ENCODE measurements at places on chromosomes 12 and 14.

DNA sequence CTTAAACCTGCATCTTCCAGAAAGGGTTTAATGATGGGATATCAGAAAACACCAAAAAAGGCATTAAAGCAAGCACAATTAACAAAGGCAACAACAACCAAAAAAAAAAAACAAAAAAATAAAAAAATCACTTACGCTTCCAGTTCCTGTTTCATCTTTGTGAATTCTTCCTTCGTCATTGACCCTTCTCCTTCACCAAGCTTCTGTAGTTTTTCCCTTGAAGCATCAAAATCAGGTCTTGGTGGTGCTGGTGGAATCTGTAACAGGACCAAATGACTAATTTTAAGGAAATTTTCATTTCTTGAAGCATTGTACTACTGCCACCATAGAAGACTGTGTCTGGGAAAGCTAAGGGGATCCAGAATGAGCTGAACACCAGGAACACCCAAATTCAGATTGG lies 24.5 kb downstream of the SNX6 start:
- DNase-seq: no peak

DNA sequence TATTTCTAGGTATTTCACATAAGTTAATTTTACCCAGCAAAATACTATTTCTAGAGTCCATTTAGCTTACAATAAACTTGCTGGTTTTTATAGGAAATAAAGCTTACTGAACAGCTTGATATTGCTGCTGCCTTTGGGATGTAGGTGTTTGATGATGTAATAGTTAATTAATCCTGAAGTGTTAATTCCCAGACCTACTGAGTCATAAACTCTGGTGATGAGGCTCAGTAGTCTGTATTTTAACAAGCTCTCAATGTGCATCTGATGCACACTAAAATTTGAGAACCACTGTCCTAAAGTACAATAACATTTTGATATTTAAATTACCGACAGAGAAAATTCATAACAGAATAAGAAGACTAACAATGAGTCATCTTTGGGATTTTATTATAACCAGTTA lies 168.4 kb downstream of the FUT8 start:
- DNase-seq: no peak

GRCh38 chr14:72017290-72017689 lies 85.1 kb downstream of the RGS6 start:
- DNase-seq: no peak

DNA sequence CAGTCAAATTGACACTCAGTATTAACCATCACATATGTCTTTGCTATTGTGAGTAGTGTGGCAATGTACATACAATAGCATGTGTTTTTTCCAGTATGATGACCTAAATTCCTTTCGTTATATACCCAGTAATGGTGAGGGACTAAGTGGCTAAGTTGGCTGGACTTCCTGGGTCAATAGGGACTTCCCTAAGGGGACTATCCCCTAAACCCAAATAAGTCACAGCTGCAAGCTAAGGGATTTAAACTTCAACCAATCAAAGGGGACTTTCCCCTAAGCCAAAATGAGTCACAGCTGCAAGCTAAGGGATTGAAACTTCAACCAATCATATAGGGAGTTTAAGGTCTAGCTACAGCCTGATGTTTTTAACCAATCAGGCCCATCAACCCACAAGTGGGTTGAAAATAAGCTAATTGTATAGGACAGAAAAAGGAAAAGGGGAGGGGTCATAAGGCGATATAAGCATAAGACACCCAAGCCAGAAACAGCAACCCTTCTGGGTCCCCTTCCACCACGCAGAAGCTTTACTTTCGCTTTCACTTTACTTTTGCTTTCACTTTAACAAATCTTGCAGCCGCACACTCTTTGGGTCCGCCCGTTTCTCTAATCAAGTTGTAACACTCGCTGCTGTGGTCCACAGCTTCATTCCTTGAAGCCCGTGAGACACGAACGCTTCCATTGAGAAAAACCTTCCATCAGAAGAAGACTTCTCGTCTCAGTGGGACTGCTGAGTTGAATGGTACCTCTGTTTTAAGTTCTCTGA lies 404.4 kb downstream of the FLRT2 start:
- DNase-seq: peak; percentile 50

DNA sequence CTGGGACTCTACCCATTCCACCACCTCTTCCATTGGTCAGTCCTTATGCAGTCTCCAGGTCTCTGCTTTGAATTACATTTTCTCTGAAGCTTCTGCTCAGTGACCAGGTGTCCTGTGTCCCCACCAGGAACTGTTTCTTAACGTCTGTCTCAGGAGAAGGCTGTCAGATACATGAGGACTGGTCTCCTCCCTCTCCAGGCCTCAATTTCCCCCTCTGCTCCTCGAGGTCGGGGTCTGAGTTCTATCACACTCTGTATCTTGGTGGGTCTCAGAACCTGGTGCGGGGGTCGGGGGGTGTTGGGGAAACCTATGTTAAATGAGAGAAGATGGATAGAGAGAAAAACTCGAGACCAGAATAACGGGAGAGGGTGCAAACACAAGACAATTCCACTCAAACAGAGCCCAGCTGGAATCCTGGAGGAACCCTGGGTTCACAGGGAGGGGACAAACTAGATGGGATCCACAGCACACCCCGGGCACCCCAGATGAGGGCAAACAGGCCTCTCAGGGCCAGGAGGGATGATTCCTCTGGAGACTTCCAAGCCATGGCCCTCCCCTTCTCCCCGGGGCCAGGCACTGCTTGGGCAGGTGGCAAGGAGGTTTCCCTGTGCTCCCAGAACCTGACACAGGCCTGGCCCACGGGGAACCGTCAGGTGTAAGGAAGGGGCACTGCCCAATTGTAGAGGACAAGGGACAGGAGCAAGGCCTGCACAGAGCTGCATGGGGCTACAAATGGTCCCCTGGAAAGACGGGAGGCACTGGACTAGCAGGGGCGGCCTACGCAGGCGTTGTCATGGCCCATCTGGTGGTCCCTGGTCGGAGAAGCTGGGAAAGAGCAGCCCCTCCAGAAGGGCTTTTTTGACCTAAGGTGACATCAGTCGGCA lies 313.2 kb upstream of the DIO3 start:
- no peak for DNase-seq

DNA sequence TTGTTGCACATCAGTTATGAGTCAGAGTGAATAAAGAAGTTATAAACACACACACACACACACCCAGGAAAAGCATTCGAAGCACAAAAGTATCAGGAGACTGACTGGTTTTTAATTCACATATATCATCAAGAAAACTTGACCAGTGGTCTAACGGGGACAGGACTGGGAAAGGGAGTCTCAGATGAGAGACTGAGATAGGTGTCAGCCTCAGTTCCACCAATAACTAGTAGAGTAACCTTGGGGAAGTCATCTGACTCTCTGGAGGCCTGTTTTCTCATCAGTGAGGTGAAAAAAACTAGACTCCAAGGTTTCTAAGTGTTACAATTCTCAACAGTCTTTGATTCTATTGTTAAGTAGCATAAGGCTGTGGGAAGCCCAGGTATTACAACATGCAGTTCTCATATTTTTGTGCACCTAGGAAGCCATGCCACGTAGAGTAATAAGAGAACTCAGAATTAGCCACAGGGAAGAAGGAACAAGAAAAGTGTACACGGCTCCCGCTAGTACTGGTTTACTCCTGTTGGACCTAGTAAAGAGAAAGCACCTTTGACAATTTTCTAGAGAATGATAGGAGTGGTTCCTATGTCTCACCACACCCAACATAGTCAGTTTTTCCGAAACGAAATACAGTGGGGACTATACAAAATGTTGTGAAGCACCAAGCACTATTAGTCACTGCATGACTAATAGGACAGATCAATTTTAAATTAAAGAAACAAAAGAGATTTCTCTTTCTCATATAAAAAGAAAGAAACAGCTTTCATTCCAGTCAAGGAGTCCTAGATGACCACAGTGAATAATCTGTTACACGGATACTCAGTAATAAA lies 5.0 kb downstream of the PPTC7 start:
- DNase-seq: no peak

- DNase-seq: no peak
Observed at GRCh38 chr14:70213721-70214282, 25.1 kb upstream of the SLC8A3 start.

GRCh38 chr14:99733211-99733539 lies 49.1 kb downstream of the CYP46A1 start:
- DNase-seq: no peak

- DNase-seq: peak; percentile 16
Observed at GRCh38 chr14:96852823-96853422, 55.7 kb downstream of the VRK1 start.

DNA sequence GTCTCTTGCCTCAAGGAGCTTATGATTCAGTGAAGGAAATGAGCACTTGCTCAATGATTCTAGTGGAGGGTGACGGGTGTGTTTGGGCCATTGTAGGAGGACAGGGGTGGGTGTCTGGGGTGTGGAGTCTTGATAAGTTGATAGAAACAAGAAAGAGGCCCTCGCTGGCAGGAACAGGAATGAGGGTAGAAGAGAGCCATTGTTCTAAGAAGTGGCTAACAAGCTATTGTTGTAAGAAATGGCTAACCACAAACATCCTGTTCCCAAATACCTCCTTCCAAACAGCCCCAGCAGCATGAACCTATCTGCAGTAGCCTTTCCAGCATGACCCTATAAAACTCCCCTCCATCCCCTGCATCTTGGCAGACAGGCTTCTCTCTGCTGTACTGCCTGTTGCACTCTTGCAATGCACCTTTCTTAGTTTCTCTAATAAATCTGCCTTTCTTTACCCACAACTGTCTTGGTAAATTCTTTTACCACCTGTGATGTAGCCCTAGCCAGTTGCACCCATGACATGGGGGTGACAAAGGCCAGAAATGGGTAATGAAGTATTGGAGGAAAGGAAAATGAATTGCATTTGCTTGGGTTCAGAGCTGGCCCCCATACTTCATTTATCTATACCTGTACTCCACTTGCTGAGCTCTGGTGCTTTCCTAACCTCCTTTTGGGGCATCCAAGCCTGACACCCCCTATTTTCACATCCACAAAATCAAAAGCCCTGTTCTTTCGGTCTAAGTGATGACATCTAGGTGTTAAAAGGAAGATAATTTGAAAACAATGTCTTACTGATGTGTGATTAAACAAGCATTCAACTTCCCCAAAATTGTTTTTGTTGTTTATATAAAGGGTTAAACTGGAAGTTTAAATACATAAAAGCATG lies 389.1 kb downstream of the GRIN2B start:
- no peak for DNase-seq

DNA sequence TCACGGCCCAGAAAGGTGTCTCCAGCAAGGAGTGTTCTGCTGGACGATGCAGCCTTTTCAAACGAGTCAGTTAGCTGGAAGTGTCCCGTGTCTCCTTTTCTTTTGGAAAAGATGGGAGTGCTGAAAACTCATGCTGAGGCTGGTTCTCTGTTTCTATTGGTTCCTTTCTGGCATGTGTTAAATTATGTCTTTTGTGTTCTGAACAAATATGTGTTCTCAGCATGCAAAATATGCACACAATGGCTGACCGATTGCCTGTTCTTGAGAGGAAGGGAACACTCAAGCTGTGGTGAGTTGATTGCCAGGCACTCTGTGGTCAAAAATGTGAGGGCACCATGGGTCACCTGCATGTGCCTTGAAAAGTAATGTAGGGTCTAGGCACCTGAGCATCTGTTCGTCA lies 181.3 kb downstream of the CACNA1C start:
- DNase-seq: no peak

GRCh38 chr12:103596981-103597380 lies 9.9 kb downstream of the STAB2 start:
- DNase-seq: no peak

DNA sequence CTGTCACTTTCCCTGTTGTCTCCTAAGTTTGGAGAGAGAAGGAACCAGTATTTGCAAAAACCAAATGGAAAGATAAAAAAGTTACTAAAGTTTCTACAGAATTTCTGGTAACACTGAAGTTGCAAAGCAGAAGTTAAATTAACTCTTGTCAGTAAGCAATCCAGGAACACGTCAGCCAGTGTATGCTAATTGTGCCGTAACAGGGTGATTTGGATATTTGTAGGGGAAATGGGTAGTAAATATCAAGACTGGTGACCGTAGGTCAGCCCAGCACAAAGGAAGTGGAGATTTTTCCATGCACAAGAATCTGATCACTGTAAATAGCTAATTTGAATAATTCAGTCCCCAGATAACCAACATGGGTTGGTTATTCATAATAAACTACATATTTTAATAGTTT lies 2.3 kb downstream of the CDKN1B start:
- DNase-seq: no peak

- no peak for DNase-seq
Observed at GRCh38 chr12:99766408-99766807, 118.9 kb downstream of the GARIN6 start.

DNA sequence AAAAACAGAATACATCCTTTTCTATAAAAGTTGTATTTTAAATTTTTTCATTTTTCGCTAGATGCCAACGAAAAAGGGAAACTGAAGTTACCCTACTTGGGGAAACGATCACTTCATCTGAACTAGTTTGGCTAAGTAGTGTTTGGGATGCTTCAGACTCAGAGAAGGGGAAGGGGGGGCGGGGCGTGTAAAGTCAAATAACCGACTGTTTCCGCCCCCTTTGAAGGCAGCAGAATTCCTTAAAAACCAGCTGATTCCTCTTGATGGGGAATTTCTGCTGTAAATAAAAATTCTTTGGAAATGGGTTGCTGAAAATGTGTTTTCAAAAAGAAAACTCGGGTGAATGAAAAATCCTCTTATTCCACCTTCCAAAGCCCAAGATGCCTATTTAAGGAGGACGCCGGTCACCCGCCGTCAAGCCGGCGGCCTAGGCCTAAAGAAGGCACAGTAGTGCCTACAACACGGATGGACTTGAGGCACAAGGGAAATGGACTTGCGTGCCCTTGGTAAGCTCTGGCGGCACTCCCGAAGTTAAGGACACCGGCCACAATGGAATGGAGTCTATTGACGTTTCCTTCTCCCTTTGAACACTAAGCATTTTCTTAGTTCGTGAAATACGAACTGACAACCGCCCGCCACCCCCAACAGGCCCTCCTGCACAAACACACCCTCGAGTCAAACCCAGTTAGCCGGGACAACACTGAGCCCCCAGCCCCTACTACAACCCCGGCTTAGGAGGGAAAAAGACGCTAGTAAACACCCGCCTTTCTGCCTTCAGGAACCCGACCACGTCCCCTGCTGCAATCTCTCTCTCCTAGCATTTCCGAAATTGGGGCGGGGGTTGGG lies 1.9 kb downstream of the ATXN2 start:
- DNase-seq: peak; percentile 50

DNA sequence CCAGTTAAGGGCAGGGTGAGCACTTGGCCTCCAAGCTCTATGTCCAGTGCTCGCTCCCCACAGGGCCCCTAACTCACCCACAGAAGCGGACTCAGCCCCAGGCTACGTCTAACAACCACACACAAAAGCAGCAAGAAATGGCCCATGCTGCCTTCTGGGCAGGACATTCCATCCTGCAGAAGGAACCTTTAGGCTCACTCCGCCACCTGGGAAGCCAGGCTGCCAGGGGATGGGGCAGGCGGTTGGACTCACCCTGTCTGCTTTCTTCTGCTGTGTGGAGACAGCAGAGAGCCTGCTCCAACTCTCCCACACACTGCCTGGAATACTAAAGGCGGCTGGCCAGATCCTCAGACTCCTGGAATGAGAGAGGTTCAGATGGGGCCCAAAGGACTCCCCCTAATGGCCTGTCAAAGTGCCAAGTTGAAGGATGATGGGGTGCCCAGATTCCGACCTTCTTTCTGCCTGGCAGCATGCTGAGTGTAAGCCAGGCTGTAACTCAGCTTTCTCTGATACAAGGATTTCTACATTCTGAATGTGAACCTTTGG lies 27.7 kb upstream of the BLTP3B start:
- DNase-seq: no peak

- DNase-seq: no peak
Observed at GRCh38 chr14:77406086-77406485, 17.2 kb downstream of the NOXRED1 start.

GRCh38 chr14:105086833-105087307 lies 21.6 kb upstream of the GPR132 start:
- DNase-seq: no peak
